ENCODE measurements at places on chromosomes 4 and X. TPM values are rescaled to one million over a fixed set of nuclear protein-coding genes. Genes with fewer than 3 reads are reported as not detected.

Gene SPANXA1
- not detected for total RNA-seq

Gene LNX1
- total RNA-seq = not detected

Gene CT83
- total RNA-seq = not detected

Gene SSX4
- total RNA-seq = not detected

Gene ASB12
- not detected for total RNA-seq

Gene CXXC4
- total RNA-seq = not detected

Gene DUX4
- total RNA-seq = 0.09 TPM

Gene DKK2
- not detected for total RNA-seq

Gene PPP1R2C
- not detected for total RNA-seq

Gene CD38
- total RNA-seq = 176 TPM

Gene PRRG1
- total RNA-seq = not detected

Gene CTAG2
- total RNA-seq = not detected

Gene BST1
- 2.0 TPM for total RNA-seq

Gene SASH3
- 199 TPM for total RNA-seq

Gene FAM53A
- total RNA-seq = 0.95 TPM

Gene MORC4
- 7.4 TPM for total RNA-seq

Gene TLR2
- 4.5 TPM for total RNA-seq

Gene PGAM4
- total RNA-seq = not detected

Gene CT47A7
- not detected for total RNA-seq

Gene MAGED4B
- total RNA-seq = 0.45 TPM

Gene PLXNA3
- 29.8 TPM for total RNA-seq

Gene UGDH
- 25.9 TPM for total RNA-seq

Gene GAGE12F
- total RNA-seq = not detected

Gene JADE1
- 41.0 TPM for total RNA-seq

Gene STBD1
- 1.2 TPM for total RNA-seq

Gene IL13RA2
- not detected for total RNA-seq

Gene HEPH
- total RNA-seq = 0.18 TPM

Gene RAB39B
- total RNA-seq = 8.7 TPM

Gene FBXW7
- 48.5 TPM for total RNA-seq

Gene TMEM255A
- total RNA-seq = not detected

Gene GPRIN3
- 42.3 TPM for total RNA-seq

Gene TIMM8A
- total RNA-seq = 17.2 TPM

Gene UGT8
- not detected for total RNA-seq

Gene KCNIP4
- total RNA-seq = not detected

Gene CDS1
- total RNA-seq = not detected

Gene AKAP4
- not detected for total RNA-seq

Gene CENPVL2
- not detected for total RNA-seq
